ENCODE measurements at places on chromosomes 13 and 19.

DNA sequence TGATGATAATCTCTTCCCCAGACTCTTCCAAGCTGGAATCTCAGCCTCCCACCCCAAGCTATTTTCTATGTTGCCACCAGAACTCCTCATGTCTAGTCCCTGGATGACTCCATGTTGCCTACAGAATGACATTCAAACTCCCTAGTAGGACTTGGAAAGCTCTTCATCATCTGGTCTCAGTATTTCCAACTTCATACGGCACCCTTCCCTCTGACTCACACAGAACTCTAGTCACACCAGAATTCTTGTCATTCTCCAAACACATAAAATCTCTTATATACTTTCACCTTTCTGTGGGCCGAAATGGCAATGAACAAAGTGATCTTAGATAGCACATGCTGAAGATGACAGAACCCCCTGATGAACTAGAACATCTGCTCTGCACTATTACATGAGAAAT is 86.2 kb downstream of the CAB39L start:
- no peak for DNase-seq

GRCh38 chr13:59823486-59823885 is 340.2 kb downstream of the DIAPH3 start:
- DNase-seq: no peak

DNA sequence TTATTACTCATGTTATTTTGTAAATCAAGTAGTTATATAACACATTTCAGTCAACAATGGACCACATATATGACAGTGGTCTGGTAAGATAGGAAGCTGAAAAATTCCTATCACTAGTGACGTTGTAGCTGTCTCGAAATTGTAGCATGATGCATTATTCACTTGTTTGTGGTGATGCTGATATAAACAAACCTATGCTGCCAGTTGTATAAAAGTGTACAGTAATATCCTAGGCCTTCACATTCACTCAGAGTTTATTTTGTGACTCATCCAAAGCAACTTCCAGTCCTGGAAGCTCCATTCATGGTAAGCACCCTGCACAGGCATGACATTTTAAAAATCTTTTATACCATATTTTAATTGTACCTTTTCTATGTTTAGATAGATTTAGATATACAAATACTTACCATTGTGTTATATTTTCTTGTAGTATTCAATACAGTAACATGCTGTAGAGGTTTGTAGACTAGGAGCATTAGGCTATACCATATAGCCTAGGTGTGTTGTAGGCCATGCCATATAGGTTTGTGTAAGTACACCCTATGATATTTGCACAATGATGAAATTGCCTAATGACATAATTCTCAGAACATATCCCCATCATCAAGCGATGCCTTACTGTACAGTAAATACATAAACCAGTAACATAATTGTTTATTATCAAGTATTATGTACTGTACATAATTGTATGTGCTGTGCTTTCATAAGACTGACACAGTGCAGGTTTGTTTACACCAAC is 49.3 kb downstream of the IFT88 start:
- DNase-seq: no peak

GRCh38 chr19:38072776-38073750 is 151.0 kb downstream of the DPF1 start:
- no peak for DNase-seq

DNA sequence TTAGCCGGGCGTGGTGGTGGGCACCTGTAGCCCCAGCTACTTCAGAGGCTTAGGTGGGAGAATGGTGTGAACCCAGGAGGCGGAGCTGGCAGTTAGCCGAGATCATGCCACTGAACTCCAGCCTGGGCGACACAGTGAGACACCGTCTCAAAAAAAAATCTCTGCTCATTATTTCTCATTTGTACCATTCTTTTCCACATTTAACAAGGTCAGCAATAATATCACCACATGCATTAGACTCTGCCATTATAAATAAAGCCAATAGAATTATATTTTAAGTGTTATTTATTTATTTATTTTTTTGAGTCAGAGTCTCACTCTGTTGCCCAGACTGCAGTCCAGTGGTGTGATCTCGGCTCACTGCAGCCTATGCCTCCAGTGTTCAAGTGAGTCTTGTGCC is 24.2 kb downstream of the UGGT2 start:
- no peak for DNase-seq
